ENCODE measurements at places on chromosomes 1 and 21. TPM values are rescaled to one million over a fixed set of nuclear protein-coding genes. Genes with fewer than 3 reads are reported as not detected.

The RSBN1 gene
- total RNA-seq = 10.2 TPM

The KIF14 gene
- 2.0 TPM for total RNA-seq

The DCAF8 gene
- total RNA-seq = 60.5 TPM

DNA sequence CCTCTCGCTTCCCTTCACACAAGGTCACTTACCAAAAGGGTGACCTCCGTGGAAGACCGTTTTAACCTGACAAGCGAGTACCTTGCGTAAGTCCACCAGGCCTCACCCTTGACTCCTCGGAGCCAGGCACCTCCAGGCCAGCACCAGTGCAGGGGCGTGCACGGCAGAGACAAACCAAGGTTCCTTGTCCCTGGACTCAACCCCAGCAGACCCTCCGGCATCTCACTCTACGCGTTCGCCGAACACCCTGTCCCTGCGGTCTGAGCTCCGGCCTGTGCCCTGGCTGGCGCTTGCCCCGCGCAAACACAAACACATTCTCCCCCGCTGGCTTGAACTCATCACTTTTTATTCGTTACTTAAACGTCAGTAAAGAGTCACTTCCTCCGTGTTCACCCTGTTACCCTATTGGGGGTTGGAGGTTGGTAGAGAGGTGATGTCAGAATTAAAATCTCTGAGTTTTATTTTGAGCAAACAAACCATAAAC is 4.5 kb downstream of the TBX15 start:
- DNase-seq = no peak

DNA sequence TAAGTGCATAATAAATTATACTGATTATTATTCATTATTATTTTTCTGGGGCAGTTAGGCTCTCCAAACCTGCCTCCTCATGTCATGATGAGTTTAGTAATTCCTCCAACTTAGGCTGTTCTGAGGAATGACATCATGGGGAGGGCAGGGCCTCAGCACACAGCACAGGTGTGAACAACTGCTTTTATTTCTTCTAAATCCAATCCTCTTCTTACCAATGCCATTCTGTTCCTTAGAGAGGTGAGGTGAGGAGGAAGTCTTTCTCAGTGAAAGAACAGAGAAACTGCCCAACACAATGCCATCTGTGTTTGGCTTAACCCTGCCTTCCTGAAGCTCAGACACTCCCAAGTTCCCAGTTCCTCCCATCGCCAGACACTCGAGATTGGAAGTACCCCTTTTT is 45.4 kb upstream of the WASF2 start:
- DNase-seq = no peak

GRCh38 chr1:117638759-117639158 is 32.9 kb downstream of the TENT5C start:
- DNase-seq = no peak

GRCh38 chr1:54995013-54995760 is 3.5 kb upstream of the BSND start:
- DNase-seq = no peak

GRCh38 chr1:64549464-64550239 is 79.7 kb downstream of the CACHD1 start:
- no peak for DNase-seq

The LRRN2 gene
- total RNA-seq = 7.6 TPM
